ENCODE measurements at places on chromosomes 4 and X.

DNA sequence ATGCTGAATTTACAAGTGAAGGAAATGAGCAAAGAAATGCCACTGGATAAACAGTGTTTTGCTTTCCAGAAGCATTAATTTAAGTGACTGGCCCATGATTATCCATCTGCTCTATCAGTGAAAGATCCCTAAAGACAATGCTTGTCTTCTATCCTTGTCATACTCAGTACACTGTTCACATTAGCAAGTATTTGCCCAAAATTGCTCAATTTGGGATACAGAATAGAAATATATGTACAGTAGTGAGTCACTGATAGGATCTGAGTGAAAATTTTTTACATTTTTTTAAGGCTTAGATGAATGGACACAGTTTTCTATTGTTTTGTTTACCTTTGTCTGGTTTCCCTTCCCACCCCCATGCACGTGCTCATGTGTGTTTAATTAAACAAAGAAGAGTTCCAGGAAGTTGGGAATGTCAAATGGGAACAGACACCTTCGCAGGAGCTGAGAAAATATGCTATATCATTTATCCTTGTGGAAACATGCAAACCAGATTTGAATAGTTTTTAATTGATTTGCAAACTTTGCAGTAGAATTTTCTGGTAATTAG, 656.3 kb downstream of the RPA4 start:
- DNase-seq = no peak

GRCh38 chr4:15562114-15562513, 92.4 kb downstream of the CC2D2A start:
- DNase-seq = no peak

DNA sequence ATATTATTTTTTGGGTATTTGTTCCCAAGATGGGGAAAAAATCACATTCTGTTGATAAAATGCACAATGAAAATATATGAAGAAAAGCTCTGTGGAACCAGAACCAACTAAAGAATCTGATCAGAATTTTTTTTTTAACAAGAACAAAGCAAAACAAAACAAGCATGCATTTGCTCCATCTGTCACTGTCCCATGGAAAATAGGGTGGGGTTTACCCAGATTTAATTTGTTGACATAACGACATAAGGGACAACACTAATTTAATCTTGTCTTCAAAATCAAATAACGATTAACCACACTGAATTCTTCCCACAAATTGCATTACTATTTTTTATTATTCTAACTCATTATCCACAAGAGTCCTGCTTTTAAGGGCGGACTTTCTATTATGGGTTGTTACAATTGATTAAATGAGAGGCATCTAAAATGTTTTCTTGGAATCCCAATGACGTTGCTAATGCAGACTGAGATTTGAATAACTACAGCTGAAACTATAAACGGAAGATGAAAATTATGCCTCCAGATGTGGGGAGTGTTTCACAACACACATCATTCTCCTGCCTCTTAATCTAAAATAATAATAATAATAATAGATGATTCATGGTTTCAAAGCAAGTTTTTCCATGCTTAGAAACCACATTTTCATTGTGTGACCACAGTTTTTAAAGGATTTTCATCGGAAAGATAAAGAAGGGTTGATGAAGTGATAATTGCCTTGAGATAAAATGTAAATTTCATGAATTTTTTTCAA, 307.0 kb upstream of the CPEB2 start:
- DNase-seq = no peak

- DNase-seq = no peak
Measured at GRCh38 chrX:148269513-148269912, 230.9 kb upstream of the AFF2 start.

DNA sequence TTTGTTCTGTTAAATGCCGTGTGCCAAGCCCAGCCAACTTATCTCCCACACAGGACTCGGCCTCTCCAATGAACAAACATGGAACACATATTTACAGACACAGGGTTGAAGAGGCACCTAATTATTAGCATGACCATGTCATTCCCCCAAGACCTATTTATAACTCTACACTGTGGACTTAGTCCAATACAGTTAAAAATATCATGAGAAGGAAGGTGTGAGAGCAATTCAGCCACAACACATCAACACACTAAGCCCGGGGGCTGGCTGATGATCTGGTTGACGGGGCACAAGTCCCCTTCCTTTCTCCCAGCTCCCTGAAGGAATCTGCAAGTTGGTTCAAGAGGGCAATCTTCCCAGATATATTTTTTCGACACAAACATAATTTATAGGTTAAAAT, 28.1 kb downstream of the MANBA start:
- DNase-seq = no peak

All from non-pigmented ciliary epithelial cell (primary cell).